ENCODE measurements at places on chromosomes 6 and 20.

GRCh38 chr6:3208775-3209113, 18.7 kb downstream of the TUBB2B start:
- no peak for DNase-seq

GRCh38 chr6:90144396-90144795, 152.2 kb downstream of the BACH2 start:
- no peak for DNase-seq

- no peak for DNase-seq
Observed at GRCh38 chr20:57751411-57751810, 41.6 kb upstream of the PMEPA1 start.

GRCh38 chr6:15357782-15358181, 111.9 kb downstream of the JARID2 start:
- DNase-seq, result no peak

GRCh38 chr20:63325021-63325471, 32.1 kb downstream of the COL20A1 start:
- DNase-seq, result no peak

DNA sequence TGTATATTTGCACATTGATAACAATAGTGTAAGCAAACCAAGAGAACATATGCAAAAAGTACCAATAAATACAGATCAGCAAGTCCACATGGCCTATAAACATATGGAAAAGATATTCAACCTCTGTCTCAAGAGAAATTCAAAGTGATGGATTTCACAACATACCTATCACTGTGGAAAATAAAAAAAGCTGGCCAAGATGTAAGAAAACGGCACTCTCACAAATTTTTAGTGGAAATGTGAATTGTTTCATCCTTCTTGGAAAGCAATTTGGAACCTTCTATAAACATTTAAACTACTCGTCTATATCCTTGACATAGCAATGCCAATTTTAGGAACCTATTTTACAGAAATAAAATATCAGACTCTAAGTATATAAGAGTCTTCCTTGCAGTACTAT, 559.8 kb downstream of the QKI start:
- DNase-seq, result no peak

DNA sequence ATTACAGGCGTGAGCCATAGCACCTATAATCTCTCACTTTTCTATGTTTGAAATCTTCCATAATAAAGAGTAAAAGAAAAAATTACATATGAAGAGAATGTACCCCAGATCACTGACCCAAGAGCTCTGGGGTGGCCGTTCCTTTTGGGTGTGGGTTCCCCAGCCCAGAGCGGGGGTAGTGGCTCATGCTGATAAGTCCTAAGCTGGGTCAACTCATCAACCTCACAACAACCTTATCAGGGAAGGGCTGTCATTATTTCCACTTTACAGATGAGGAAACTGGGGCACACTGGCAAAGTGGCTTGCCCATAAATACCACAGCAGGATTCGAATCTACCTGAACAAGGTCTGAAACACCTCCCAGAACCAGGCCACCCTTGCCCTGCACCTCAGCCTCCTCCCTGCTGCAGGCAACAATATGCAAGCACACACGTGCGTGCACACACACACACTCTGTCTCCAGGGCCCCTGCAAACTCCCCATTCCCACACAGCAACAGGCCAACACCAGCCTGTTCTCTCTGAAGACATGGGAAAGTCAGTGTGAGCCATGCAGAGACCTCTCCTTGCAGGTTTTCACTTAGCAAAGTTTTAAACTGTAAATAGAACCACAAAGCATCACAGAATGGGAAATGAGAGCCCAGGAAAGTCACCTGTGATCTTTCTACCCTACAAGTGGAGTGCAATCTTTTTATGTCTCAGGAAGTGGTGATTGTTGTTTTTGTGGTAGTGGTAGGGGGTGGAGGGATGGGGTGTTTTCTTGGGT, 27.7 kb downstream of the BFSP1 start:
- DNase-seq, result no peak

DNA sequence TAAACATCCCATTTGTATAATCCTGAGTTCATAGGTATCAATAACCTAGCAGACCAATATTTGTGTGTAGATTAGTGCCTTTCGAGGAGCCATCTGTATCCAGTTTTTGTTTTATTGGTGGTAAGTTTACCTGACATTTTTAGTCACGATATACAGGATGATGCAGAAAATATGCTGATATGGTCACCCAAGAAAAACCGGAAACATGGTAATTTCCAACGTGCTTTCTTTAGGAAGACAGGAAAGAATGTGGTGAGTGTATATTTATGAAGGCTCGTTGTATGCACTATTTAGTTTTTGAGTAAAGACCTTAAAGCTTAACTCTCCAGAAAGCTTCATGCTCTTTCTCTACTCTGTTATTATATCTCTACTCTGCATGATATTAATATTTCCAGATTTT, 180.2 kb upstream of the PHACTR1 start:
- no peak for DNase-seq

GRCh38 chr6:20746024-20746423, 211.8 kb downstream of the CDKAL1 start:
- DNase-seq, result no peak

DNA sequence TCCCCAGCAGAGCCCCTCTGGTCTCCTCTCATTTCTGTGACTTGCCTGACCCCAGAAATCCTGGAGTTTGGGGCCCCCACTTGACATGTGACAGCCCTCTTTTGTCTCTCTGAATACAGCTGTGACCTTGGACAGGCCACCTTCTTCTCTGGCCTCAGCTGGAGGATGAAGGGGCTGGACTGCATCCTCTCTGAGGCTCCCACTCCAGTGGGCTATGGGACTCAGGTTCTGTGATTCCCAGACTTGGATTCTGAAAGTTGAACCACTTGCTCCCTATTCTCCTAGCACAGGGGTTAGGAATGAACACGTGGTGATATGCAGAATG, 9.1 kb downstream of the BPIFB3 start:
- DNase-seq, result no peak

DNA sequence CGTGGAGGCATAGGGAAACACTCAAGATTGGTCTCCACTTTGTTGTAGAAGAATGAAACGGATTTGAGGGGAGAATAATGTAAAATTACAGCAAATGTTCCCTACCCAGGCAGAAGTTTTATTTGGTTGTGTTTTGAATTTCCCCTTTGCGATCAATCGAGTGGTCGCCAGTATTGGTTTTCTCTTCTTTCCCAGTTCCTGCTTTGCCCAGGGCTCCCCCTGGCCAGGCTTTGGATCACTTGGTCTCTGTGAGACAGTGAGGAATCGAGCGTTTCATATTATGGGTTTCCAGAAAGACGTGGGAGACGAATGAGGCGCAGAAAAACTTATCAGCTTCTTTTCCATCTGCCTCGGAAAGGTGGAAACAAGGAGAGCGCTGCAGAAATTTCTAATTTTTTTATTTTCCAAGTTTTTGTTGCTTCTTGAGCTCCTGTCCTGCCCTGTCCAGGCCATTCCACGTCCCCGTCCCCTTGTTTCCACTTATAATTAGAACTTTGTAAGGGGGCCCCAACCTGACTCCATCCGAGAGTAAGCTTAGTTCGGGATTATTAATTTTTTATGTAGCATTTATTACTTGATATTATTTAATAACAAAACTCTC, 7.5 kb upstream of the TBX18 start:
- DNase-seq, result no peak

DNA sequence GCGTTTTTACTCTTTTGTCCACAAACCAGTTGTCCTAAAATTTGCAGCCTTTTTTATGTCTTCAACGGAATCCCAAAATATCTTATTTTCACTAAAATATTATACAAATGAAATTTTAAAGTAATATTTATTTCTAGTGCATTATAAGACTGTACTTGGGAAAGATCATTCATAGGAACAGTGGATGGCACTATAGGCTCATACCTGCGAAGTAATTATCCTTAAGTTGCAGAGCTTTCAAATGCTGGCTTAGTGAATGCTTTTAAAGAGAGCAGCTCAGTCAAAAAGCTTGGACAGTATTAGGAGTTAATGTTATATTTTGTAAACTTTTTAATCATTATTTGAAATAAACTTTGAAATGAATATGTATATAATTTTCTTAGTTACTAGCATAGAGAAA, 254.9 kb downstream of the CDKAL1 start:
- DNase-seq, result peak; percentile 42

GRCh38 chr20:62922451-62922921, 3.8 kb downstream of the DIDO1 start:
- no peak for DNase-seq

DNA sequence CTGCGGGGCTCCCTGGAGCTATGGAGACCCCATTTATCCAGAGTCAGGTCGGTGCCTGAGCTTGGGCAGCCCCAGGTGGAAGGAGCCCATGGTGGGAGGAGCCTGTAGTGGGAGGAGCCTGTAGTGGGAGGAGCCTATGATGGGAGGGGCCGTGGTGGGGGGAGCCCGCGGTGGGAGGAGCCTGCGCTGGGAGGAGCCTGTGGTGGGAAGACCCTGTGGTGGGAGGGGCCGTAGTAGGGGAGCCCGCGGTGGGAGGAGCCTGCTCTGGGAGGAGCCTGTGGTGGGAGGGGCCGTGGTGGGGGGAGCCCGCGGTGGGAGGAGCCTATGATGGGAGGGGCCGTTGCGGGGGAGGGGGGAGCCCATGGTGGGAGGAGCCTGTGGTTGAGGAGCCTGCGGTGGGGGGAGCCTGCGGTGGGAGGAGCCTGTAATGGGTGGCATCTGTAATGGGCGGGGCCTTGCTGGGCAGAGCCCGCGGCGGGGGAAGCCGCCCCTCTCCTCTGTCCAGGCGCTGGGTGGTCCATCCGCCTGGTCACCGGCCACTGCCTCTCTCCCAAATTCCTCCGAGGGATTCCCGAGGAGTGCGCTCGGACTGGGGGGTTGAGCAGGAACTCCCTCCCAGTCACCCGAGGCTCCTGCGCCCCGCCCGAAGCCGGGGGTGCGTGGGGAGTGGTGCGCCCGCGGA, 567 bp upstream of the FNDC11 start:
- DNase-seq, result peak; percentile 87

GRCh38 chr6:166956444-166957086, at the start of gene RNASET2:
TSS of gene RNASET2 (minus strand) at chr6:166956550. CDS start at chr6:166956182, 368 bp downstream.
- peak; percentile 96 for DNase-seq

- no peak for DNase-seq
Observed at GRCh38 chr6:169277619-169278018, 24.0 kb upstream of the THBS2 start.
